Left lobe of liver (tissue), 2 donors: ENCODE measurements at places on chromosomes 16 and 17. TPM values are rescaled to one million over a fixed set of nuclear protein-coding genes. Genes with fewer than 3 reads are reported as not detected.

Gene TP53TG3
- not detected for total RNA-seq

Gene CD300LB
- 0.08 TPM for total RNA-seq

Gene SULT1A2
- 50.3 TPM for total RNA-seq

Gene SUZ12
- total RNA-seq: 8.3 TPM

Gene SOX15
- 0.20 TPM for total RNA-seq

Gene RNF227
- total RNA-seq: 0.23 TPM

Gene PDIA2
- total RNA-seq: 0.23 TPM

Gene HOXB9
- total RNA-seq: 0.13 TPM

Gene KRTAP16-1
- total RNA-seq: not detected
